HTR-8/SVneo (cell line): ENCODE measurements at places on chromosomes 1 and 21.
A peak's percentile ranks its signal among the peaks of the same experiment; 100 is the strongest.

GRCh38 chr1:180540697-180541594 is 17.8 kb upstream of the OVAAL start:
- no peak for DNase-seq

DNA sequence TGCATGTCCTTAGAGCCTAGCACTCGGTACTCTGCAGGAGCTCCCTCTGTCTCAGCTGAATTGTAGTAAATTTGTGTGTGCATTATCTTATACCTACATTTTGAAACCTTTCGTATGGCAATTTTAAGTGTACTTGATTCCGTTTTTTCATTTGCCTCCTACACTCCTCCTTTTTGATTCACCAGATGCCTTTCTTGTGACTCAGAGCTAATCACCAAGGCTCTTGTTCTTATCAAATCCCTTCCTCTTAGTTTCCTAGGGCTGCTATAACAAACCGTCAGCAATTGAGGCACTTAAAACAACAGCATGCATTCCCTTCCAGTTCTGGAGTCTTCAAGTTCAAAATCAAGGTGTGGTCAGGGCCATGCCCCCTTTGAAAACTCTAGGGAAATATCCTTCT is 261.0 kb downstream of the ASTN1 start:
- DNase-seq, result no peak

DNA sequence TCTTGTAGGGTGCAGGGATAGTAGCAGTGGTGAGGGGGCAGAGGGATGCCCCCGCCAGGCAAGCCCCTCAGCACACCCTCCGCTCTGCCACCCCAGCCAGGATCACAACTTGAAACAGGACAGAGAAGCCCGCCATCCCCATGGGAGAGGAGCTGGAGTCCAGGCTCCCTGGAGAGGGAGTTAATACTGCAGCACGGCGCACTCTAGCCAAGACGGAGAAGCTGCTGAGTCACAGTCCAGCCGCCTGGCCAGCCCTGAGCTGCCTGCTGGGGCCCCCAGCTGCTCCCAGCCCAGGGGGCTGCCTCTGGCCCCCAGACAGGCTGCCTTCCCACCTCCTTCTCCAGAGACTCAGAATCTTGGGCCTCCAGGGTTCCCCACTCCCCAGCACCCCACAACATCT is 87.2 kb downstream of the SYT2 start:
- DNase-seq, result no peak

GRCh38 chr1:60899464-60899863 is 182.9 kb upstream of the NFIA start:
- no peak for DNase-seq

GRCh38 chr1:18581420-18581880 is 49.2 kb upstream of the PAX7 start:
- peak; percentile 56 for DNase-seq

DNA sequence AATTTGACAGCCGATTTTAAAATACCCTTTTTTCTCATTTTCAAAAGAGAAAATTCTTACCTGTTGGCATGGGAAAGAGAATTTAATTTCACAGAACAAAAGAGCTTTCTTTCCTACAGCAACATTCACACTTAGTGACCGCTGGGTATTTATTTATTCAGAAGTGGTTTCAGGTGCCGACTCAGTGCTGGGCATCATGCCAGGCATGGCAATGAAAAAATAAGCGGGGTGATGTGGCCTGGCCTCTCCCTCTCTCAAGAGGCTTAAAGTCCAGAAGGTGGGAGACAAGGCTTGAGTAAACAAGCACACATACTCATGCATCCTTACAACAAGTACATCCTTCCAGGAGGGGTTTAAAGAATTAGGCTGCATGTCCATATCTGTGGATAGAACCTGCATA is 4.1 kb upstream of the PCP4 start:
- no peak for DNase-seq

DNA sequence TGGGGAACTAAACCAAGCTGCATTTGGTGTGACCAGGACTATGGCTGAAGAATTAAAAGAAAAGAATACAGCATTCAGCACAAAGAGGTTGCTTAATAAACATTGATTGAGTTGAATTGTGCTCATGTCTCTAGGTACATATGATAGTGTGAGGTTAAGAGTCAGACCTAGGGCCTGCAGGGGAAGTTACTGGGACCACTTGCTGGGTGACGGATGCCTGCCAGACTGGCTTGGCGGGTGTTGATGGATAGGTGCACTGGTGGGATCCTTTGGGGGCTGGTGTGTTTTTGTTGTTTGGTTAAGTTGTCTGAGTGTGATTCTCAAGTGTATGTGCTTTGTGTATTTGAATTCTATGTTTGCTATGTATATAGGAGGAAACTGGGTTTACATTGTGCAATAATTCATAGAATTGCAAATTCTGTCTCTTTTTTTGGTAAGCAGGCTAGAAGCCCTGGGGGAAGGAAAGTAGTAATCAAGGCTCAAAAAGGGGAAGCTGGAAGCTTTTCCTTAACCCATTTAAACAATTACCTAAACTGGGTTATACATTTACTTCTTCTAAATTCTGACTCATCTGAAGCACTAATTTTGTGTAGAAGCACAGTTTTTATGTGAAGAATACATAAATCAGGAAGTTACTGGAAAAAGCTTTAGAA is 1.8 kb downstream of the CD101 start:
- DNase-seq, result no peak

DNA sequence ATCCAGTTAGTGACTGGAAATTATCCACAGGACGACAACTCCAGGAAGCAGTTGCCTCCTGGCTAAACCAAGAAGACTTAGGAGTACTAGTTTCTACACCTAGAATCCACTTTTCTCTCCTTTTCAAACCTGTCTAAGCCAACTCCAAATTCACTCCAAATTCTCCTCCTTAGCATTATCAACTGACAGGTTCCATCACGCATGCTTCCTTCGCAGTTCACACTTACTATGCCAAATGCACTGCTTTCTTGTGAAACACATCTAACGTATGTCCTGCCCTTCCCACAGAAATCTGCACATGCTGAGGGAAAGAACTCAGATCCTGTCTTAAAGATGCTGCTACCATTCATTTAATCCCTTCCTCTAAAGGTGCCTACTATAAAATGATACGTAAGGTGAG is 225.9 kb downstream of the RERE start:
- DNase-seq, result no peak

DNA sequence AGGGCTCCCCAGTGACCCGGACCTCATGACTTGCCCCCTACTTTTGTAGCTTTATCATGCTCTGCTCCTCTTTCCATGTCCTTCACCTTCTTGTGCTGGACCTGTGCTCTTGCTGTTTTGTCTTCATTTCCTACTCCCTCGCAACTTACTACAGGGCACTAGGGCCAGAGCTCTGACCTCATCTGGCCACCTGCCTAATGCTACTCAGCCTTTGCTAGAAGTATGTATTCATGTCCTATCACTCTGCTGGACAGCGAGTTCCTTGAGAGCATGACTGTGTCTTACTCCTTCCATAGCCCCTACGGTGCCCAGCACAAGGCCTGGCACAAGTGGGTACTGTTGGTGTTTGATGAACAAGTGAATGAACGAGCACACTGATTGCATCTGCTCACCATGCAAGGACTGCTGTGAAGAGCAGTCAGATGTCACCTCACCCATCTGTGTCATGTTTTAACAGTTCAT is 1.9 kb downstream of the MTFR1L start:
- no peak for DNase-seq

DNA sequence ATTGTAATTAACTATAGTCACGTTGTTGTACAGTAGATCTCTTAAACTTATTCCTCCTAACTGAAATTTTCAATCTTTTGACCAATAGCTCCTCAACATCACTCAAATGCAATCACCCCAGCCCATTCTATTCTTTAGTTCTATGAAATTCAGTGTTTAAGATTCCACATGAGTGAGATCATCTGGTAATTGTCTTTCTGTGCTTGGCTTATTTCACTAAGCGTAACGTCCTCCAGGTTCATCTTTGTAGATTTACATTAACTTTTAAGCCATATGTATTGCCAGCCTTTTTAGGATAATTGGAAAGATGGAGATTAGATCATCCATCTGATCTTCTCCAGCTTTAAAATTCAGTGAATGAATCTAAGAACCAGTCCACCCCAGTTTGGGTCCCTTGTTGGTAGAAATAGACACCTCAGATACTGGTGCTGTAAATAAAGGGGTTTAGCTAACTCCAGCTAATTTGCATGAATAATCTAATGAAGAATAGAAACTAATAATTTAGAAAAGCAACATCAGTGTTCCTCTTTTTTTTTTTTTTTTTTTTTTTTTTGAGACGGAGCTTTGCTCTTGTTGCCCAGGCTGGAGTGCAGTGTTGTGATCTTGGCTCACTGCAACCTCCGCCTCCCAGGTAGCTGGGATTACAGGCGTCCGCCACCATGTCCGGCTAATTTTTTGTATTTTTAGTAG is 7.0 kb downstream of the S100A10 start:
- DNase-seq, result no peak

DNA sequence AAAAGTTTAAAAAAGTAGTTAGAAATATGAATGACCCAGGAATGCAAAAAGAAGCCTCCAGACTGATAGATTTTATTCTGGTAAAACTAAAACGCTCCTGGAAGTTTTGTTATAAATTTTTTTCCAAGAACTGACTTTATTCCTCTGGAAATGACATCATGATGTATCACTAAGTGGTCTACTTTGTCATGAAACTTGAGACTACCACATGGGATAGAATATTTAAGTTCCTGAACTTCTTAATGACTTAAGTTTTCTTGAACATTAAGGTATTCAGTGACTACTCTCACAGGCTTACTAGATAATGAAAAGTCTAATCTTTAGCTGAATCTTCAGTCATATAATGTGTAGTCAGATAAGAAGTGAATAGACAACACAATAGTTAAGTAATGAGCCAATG is 842.2 kb downstream of the USP25 start:
- DNase-seq, result no peak

- DNase-seq, result no peak
Observed at GRCh38 chr1:234899041-234899729, 229.5 kb downstream of the TOMM20 start.

DNA sequence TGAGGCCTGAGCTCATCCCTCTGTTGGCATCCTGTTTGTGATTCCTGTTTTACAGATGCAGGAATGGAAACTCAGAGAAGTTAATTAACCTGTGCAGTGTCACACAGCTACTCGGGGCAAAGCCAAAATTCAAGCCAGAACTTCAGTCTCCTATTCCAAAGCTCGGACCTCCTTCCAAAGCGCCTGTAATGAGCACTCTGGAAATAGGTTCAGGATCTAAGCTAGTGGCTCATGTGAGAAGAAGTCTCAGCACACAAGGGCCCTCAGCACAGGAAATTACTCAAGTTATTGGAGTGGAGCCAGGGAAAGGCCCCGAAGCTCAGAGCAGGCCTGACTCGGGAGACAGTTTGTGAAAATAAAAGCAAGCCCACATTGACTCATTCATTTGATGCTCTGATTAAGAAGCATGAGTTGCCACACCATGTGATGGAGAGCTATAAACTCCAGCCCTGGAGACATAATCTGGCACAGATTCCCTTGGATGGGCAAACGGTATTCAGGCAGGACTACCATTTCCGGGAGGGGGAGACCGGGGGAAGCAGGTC is 50.6 kb upstream of the LYST start:
- DNase-seq, result peak; percentile 91

DNA sequence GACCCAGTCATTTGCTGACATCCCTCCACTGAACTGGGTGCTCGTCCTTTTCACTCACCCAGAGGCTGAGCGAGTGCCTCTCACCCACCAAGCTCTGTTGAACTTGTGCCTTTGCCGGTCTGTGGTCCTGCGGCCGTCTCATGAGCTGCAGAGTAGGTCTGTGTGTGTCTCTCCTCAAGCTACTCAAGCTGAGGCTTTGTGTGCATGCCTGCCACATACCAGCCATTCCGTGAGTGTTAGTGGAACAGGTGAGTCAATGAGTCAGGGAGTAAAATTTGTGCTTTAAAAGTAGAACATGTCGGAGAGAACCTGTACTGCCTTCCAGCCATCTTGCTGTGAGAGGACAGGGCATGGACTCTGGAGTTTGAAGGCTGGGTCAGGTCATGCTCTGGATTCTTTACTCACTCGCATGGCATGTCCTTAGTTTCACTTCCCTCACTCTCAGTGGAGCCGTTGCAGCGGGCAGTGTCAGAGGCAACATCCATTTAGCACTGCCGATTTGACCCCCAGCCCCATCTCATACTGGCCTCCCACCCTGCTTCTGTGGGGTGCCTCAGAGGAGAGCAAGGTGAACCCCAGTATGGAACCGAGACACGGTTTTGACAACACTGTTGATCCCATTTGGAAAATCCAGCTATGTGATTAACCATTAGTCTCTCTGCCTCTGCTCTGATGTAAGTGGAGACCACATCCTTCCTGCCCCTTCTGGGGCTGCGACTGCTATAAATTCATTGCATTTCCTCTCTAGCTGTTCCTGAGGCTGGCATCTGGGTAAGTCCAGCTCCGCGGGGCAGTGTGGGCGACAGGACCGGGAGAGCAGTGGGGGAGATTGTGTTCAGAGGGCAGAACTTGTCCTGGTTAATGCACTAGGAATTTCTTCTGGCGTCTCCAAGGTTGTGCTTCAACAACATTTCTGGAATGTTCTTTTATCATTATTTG is at the start of gene NLRP3:
TSS of gene NLRP3 (plus strand) at position 751 of the 939 bp plus-strand sequence. CDS start 2,628 bp downstream, outside the sequence.
- peak; percentile 74 for DNase-seq

DNA sequence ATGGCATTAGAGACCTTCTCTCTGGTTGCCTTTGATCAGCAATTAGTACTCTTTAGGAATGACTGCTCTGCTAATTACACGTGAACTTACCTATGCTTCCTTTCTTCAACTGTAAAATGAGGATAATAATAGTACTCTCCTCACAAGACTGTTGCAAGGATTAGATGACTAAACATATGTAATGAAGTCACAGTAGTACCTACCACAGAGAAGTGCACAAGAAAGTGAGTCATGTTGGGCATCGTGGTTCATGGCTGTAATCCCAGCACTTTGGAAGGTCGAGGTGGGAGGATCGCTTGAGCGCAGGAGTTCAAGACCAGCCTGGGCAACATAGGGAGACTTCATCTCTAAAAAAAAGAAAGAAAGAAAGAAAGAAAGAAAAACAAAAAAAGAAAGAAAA is 68.1 kb upstream of the AK4 start:
- DNase-seq, result no peak

DNA sequence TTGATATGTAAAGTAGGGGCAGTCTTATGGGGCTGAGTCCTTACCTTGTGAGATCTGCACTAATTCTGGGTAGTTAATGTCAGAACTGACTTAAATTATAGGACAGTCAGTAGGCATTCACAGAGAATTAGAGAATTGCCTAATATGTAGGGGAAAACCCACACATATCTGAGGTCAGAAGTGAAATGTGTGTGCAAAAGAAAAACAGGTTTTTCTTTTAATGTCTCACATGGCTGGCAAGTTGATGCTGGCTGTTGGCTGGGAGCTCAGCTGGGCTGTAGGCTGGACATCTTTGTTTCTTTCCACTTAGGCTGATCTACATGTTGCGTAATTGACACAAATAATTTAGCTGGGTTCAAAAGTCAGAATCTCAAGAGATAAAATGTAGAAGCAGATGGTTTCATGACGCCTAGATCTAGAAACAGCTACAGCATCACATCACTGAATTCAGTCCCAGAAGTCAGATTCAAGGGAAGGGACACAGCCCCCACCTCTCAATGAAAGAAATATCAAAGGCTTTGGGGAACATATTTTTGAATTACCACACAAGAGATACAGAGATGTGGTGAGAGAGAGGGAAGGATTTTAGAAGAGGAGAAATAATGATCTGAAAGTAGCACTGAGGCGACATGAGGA is 98.9 kb downstream of the TNFSF18 start:
- no peak for DNase-seq
